ENCODE measurements at places on chromosomes 5 and 9. TPM values are rescaled to one million over a fixed set of nuclear protein-coding genes. Genes with fewer than 3 reads are reported as not detected.

DNA sequence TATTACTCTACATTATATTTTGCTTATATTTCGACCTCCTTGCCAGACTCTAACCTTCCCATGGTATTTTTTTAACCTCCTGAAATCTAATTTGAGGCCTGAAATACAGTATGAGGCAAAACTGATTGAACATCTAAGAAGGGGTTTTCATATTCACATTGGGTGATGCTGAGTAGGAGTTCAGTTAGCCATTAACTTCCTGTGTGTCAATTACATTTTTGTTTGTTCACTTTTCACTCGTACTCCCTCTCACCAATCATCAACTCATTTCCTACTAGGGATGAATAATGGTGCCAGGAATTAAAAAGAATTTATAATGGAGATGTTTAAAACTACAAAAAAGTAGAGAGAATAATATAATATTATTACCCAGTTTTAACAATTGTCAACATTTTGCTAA, 27.6 kb upstream of the GLRA1 start:
- no peaks in the 10 kb centered on the region for H3K36me3 ChIP-seq
- no peak overlapping the region for H3K4me3 ChIP-seq

DNA sequence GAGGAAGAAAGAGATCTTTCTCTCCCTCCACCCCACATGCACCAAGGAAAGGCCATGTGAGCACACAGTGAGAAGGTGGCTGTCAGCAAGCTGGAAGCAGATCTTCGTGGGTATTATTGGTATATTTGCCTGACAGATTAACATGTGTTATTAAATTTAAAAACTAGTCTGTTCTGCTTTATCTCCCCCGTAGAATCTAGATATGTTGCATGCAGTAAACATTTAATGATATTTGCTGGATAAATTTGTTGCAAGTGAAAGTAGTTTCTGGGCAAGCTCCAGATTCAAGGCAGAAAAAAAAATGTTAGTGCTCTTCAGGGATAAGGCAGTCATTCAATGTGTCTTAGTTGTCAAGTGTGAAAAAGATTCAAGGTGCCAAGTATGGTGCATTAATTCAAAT, 215.0 kb upstream of the TAS2R1 start:
- H3K27me3 ChIP-seq: no peaks in the 10 kb centered on the region
- no peak overlapping the region for H3K4me3 ChIP-seq
- no peak overlapping the region for H3K27ac ChIP-seq
- DNase-seq: no peak

DNA sequence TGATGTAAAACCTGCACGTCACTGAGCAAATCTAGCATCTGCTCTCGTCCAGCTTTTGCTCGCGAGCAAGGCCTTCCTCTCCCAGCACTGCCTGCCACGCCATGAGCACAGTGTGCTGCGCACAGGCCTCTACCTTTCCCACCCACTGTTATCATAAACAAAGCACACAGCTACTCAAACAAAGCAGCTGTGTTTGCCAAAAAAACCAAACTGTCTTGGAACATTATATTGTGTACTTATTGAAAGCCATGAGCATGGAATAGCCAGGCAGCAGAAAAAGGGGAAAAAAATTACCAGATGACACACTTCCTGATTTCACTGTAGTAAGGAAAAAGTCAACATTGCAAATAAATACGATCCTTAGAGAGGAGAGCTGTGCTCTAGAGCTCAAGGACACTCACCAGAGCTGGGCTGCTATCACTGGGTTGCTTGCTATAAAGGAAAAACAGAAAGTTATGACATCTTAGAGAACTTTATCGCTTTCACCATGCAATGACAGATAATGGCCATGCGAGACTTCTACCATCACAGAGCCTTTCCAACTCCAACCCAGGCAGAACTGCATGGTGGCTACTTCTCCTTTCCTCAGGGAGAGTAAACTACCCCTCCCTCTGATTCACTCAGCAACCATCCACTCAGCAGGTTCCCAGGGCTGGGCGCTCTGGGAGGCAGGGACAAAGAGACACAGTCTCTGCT, 69.6 kb downstream of the EPB41L4B start:
- H3K4me3 ChIP-seq: no peak overlapping the region
- DNase-seq: peak; percentile 56
- H3K36me3 ChIP-seq: no peaks in the 10 kb centered on the region
- H3K27ac ChIP-seq: peak overlapping the region; percentile 31

DNA sequence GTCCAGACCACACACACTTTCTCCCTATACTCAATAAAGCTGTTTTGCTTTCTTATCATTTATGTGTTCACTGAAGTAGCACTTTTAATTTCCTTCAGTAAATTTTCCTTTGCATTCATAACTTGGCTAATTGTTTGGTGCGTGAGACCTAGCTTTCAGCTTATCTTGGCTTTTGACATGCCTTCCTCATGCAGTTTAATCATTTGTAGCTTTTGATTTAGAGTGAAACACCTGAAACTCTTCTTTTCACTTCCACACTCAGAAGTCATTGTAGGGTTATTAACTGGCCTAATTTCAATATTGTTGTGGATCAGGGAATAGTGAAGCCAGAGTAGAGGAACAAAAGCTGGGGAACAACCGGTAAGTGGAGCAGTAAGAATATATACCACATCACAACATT, 114.7 kb downstream of the ST8SIA4 start:
- H3K4me1 ChIP-seq: no peaks in the 10 kb centered on the region
- H3K36me3 ChIP-seq: no peaks in the 10 kb centered on the region
- no peak overlapping the region for H3K27ac ChIP-seq

- DNase-seq: no peak
- no peaks in the 10 kb centered on the region for H3K36me3 ChIP-seq
- no peaks in the 10 kb centered on the region for H3K27me3 ChIP-seq
- no peak overlapping the region for H3K4me3 ChIP-seq
- H3K27ac ChIP-seq: peak overlapping the region; percentile 0
- H3K4me1 ChIP-seq: peaks cover 15% of the 10 kb centered on the region
Measured at GRCh38 chr9:130794923-130795495, 40.0 kb upstream of the ABL1 start.

GRCh38 chr5:146948666-146949065, 70.1 kb upstream of the PPP2R2B start:
- H3K27me3 ChIP-seq: no peaks in the 10 kb centered on the region
- no peak overlapping the region for H3K27ac ChIP-seq
- DNase-seq: no peak
- H3K4me3 ChIP-seq: no peak overlapping the region
- no peaks in the 10 kb centered on the region for H3K36me3 ChIP-seq

DNA sequence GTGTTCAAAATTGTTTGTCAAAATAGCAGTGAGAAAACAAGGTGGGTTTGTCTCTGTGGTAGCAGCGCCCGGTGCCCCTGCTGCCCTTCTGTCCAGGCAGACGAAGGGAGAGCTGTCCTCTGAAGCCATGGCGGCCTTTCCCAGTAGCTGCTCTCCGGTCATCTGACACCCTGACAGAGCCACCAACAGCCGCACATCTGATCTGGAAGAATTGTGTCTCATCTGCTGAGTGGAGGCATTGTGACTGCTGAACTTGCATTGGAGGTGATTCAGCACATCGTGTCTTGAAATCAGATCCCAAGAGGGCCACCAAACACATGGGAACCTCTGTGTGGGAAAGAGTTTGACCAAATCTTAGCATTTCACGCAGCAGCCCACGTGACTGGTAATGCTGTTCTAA, 337.6 kb upstream of the IRX1 start:
- no peaks in the 10 kb centered on the region for H3K36me3 ChIP-seq
- no peak for DNase-seq
- H3K27ac ChIP-seq: no peak overlapping the region
- H3K4me1 ChIP-seq: no peaks in the 10 kb centered on the region
- no peak overlapping the region for H3K4me3 ChIP-seq
- no peaks in the 10 kb centered on the region for H3K27me3 ChIP-seq

DNA sequence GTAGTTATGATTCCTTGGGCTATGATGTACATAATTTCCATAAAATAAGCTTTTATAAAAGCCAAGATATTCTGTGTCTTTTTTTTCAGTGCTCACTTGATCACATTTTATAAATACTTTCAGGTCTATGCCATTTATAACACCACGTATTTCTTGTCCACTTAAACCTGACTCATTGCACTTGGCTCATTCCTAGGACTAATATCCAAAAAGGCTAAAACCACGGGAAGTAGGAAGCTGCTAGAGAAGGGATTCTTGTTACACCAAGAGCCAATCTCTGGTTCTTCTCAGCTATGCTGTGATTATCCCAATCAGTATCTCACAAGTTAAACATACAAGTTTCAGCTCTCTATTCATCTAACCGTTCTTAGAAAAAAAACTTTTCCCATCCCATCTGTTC, 80.4 kb upstream of the CDH6 start:
- H3K4me1 ChIP-seq: no peaks in the 10 kb centered on the region
- H3K27me3 ChIP-seq: no peaks in the 10 kb centered on the region
- H3K27ac ChIP-seq: no peak overlapping the region
- no peak overlapping the region for H3K4me3 ChIP-seq
- DNase-seq: no peak

- H3K4me3 ChIP-seq: no peak overlapping the region
- no peak for DNase-seq
- no peak overlapping the region for H3K27ac ChIP-seq
- H3K4me1 ChIP-seq: no peaks in the 10 kb centered on the region
Measured at GRCh38 chr9:132201780-132202703, 40.2 kb downstream of the NTNG2 start.

- DNase-seq: peak; percentile 59
- peak overlapping the region; percentile 89 for H3K4me3 ChIP-seq
Measured at GRCh38 chr5:36150676-36151433, 832 bp downstream of the LMBRD2 start.

- H3K27ac ChIP-seq: no peak overlapping the region
- DNase-seq: no peak
- no peak overlapping the region for H3K4me3 ChIP-seq
- no peaks in the 10 kb centered on the region for H3K27me3 ChIP-seq
Measured at GRCh38 chr5:131303537-131303936, 39.7 kb downstream of the CDC42SE2 start.

- no peaks in the 10 kb centered on the region for H3K4me1 ChIP-seq
- H3K27ac ChIP-seq: no peak overlapping the region
- no peak for DNase-seq
- no peaks in the 10 kb centered on the region for H3K27me3 ChIP-seq
- peaks cover 32% of the 10 kb centered on the region for H3K36me3 ChIP-seq
Measured at GRCh38 chr9:126429190-126429589, 102.6 kb downstream of the MVB12B start.

- no peak overlapping the region for H3K4me3 ChIP-seq
- H3K36me3 ChIP-seq: no peaks in the 10 kb centered on the region
- no peaks in the 10 kb centered on the region for H3K27me3 ChIP-seq
- no peak for DNase-seq
- no peaks in the 10 kb centered on the region for H3K4me1 ChIP-seq
Measured at GRCh38 chr9:479971-480350, 265.3 kb downstream of the DOCK8 start.

GRCh38 chr5:139839918-139840317, 44.3 kb downstream of the PSD2 start:
- no peak overlapping the region for H3K27ac ChIP-seq
- no peak for DNase-seq
- no peaks in the 10 kb centered on the region for H3K36me3 ChIP-seq
- H3K27me3 ChIP-seq: peaks cover 5% of the 10 kb centered on the region
- H3K4me3 ChIP-seq: no peak overlapping the region
- H3K4me1 ChIP-seq: peaks cover 8% of the 10 kb centered on the region

Gene GRM6
- total RNA-seq: not detected

Gene SLC31A1
- total RNA-seq: 48.4 TPM

Gene PKD2L2
- not detected for total RNA-seq

Gene MAP1B
- total RNA-seq: 20.6 TPM

Gene KIF24
- 1.4 TPM for total RNA-seq

Gene LRRC19
- total RNA-seq: 0.27 TPM

Gene CTNND2
- total RNA-seq: 6.0 TPM

Gene ZDHHC11
- total RNA-seq: 28.7 TPM

Data from lower lobe of right lung (tissue), 2 donors.